ENCODE measurements at places on chromosomes 13 and 19.

GRCh38 chr13:46507981-46508380 is 45.0 kb upstream of the LRCH1 start:
- DNase-seq: no peak

- no peak for DNase-seq
Measured at GRCh38 chr13:28582225-28582891, 76.6 kb upstream of the POMP start.

- DNase-seq: peak; percentile 33
Measured at GRCh38 chr13:110714797-110715394, 1.4 kb downstream of the ING1 start.

DNA sequence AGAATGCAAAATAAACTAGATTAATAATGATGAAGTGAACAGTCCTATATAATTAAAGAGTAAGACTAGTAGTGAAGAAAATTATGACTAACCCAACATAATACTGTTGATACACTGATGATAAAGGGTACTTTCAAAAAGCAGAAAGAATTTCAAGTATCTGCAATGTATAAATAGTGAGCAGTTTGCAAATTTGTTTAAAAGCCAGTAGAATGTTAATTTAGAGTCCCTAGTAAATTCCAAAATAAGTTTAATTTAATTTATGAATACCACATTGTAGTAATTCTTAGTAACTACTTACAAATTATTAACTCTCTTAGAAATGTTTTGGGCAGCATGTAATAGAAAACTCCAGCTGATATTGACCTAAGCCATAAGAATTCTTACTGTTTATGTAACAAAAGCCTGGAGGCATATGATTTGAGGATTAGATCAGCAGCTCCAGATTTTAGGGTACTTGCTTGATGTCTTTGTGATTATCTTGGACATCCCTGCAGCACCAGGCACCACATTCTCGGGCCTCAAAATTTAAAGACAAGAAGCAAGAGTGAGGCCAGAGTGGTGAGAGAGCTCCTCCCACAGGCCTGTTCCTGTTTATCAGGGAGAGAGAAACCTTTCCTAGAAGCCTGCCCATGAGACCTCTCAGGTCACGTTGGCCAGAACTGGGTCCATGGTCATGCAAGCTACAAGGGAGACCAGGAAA is 67.6 kb upstream of the TDRD3 start:
- no peak for DNase-seq

DNA sequence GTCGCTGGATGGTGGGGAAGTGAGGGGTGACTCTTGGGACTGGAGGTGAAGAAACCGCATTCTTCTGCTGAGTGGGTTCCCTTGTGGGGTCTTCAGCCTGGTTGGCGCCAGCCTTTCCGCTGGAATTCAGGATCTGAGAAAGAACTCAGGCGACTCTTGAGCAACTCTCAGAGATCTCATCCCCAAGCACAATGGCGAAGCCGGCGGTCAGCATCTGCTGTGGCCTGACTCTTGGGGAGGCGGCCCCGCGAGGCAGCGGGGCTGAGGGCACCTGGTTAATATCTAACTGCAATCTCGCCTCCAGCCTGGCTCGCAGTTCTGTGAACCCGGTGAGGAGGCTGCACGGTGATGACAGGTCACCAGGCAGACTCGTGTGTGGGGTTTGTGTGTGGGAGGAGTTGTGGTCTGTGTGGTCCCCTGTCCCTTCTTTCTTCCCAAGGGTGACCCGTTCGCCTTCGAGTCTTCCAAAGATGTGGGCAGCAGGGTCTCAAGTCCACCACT is 883 bp downstream of the ZNF441 start:
- DNase-seq: peak; percentile 33

GRCh38 chr13:97569841-97570240 is 135.9 kb downstream of the RAP2A start:
- peak; percentile 12 for DNase-seq

GRCh38 chr19:46299004-46299509 is 2.2 kb downstream of the HIF3A start:
- peak; percentile 98 for DNase-seq

DNA sequence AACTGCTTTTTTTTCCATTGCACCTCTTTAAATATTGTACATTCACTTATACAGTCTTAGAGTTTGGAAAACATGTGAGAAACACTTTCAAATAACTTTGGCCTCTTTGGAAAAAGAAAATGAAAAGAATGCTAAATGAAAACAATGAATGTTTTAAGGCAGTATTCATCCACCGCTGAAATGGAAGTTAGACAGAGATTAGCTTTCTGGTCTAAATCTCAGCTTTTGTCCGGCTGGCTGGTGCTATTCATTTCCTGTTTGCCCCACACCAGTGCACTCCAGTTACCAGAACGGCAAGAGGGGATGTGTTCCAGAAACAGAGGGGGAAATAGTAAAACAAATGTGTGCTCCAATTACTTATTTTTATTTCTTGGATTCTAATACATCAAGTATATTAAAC is 1201.3 kb downstream of the EFNB2 start:
- peak; percentile 78 for DNase-seq

GRCh38 chr19:21148681-21149080 is 6.8 kb downstream of the ZNF431 start:
- DNase-seq: no peak

GRCh38 chr19:8355631-8356402 is 8.1 kb upstream of the ANGPTL4 start:
- peak; percentile 100 for DNase-seq

- DNase-seq: no peak
Measured at GRCh38 chr13:63307228-63307627, 1891.6 kb upstream of the PCDH20 start.

- no peak for DNase-seq
Measured at GRCh38 chr13:113540523-113540922, 44.0 kb upstream of the TFDP1 start.

- DNase-seq: no peak
Measured at GRCh38 chr13:102597029-102597961, 509 bp downstream of the TPP2 start.

DNA sequence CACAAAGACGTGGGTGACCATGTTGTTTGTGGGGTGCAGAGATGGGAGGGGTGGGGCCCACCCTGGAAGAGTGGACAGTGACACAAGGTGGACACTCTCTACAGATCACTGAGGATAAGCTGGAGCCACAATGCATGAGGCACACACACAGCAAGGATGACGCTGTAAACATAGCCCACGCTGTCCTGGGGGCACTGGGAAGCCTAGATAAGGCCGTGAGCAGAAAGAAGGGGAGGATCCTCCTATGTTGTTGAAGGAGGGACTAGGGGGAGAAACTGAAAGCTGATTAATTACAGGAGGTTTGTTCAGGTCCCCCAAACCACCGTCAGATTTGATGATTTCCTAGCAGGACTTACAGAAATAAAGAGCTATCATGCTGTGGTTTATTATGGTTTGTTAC is 5.6 kb downstream of the KLK2 start:
- no peak for DNase-seq

- DNase-seq: no peak
Measured at GRCh38 chr19:19347401-19348110, 26.9 kb downstream of the MAU2 start.

GRCh38 chr13:79121286-79121685 is 284.8 kb downstream of the RBM26 start:
- no peak for DNase-seq

DNA sequence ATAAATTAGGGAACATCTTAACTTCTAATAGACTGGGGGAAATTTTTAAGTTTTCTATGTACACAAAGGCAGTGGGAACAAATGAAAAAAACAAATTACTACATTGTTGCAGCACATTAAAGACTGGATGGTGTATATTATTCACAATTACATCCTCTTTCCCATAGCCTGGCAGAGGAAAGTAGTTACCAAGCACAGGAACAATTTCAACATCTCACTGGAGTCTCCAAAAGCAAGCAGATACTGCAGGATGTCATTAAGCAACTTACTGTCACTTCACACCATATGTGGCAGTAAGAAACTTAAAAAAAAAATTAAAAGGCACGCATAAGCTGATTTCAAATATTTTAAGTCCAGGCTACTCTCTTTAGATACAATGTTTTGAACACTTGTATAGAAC is 6.4 kb upstream of the EFNB2 start:
- DNase-seq: no peak

- no peak for DNase-seq
Measured at GRCh38 chr19:43790587-43790986, 9.8 kb upstream of the KCNN4 start.

- no peak for DNase-seq
Measured at GRCh38 chr19:16023146-16023915, 53.0 kb upstream of the TPM4 start.

- DNase-seq: no peak
Measured at GRCh38 chr19:18506101-18506930, 15.6 kb downstream of the ELL start.

DNA sequence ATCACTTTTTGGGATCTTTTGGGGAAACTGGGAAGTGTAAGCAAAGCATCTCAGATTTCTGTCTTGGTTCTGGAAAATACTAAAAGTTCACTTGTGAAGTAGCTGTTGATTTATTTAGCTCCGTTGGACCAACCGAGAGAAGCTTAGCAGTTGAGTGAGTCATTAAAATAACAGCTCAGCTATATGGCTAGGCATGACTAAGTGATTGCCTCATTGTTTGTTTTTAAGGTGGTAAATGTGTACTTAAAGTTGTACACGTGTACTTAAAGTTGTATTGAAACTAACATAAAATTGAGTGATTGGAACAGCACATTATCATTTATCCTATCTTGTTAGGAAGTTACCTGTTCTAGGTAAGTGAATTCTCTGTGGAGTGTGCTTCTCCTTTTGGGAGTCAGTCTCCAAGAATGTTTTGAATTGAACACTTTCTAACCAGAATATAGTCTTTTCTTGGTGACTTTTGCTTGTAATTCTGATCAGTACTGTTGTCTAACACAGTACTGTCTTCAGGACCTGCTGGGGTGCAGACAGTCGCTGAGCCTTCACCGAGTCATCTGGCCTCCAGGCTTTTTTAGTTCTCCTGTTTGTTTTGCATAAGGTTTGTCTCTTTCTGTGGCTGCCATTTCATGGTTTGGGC is 2.9 kb upstream of the DCUN1D2 start:
- DNase-seq: peak; percentile 93

- no peak for DNase-seq
Measured at GRCh38 chr13:85093808-85094207, 705.4 kb downstream of the SLITRK6 start.

DNA sequence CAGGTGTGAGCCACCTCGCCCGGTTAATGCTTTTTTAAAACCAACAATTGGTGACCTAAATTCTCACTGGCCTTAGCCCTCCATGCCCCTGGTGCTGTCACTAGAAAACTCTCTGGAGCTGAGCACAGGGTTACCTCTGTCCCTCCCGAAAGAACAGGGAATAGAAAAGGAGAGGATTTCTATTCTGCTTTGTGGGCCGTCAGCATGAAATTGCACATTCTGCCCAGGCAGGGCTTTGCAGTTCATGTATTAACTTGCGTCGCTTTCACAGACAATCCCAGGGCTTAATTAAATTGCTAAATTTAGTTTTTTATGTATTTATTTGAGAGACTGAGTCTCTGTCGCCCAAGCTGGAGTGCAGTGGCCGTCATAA is 583 bp upstream of the ZNF480 start:
- DNase-seq: no peak

DNA sequence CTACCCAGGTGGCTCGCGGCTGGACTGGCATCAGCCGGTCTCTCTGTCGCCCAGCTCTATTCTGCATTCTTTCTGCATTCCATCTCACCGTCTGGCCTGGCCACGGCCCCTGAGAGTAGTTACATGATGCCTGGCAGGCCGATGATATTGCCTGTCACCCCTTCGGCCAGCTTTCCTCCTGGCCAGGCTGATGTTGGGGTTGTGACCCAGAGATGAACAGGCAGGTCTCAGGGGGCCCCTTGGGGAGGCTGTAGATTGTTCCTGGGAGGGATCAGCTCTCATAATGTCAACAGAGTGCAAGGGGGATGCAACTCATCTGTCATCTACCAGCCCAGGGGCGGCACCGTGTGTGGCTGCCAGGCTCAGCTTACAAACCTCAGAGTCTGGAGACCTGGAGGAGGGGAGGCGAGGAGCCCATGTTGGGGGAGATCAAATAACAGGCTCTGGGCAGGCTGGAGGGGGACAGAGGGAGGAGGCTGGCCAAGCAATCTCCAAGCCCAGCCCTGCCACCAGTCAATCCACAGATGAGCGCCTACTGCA is 13.6 kb upstream of the FBXO17 start:
- DNase-seq: peak; percentile 34

GRCh38 chr19:27647423-27647822 is 1565.5 kb downstream of the UQCRFS1 start:
- DNase-seq: no peak

DNA sequence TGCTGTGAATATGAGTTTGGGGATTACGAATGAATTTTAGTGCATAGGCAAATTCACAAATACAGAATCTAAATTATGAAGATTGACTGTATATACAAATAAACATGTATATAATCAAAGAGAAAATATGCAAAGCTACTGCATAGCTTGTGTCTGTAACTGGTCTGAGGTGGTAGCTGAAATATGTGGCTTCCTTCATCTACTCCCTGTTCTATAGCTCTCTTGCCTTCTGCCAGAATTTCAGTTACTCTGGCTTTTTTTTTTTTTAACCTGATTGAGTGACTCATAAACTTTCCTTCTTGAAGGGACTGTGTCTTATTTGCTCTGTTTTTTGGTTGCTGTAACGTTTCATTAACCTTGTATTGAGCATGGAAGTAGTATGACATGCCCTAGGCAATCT is 26.6 kb downstream of the DNAJC3 start:
- DNase-seq: no peak

DNA sequence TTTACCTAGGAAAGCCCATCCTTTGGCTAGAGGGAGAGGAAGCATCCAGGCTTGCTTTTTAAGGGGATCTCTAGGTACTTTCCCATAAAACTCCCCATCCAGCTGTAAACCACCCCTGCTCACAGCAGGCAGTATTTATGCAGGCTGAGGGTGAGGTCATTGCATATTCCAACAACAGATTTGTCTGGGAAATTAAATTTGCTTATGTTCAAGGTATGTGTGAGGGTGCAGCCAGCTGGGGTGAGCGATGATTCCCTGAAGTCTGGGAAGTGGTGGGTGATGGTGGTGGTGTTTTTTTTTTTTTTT is 96.3 kb upstream of the C1QTNF9B start:
- DNase-seq: no peak

- DNase-seq: no peak
Measured at GRCh38 chr19:39811064-39811463, 22.9 kb downstream of the DYRK1B start.

GRCh38 chr13:65959305-65959704 is 1270.8 kb downstream of the PCDH9 start:
- no peak for DNase-seq

DNA sequence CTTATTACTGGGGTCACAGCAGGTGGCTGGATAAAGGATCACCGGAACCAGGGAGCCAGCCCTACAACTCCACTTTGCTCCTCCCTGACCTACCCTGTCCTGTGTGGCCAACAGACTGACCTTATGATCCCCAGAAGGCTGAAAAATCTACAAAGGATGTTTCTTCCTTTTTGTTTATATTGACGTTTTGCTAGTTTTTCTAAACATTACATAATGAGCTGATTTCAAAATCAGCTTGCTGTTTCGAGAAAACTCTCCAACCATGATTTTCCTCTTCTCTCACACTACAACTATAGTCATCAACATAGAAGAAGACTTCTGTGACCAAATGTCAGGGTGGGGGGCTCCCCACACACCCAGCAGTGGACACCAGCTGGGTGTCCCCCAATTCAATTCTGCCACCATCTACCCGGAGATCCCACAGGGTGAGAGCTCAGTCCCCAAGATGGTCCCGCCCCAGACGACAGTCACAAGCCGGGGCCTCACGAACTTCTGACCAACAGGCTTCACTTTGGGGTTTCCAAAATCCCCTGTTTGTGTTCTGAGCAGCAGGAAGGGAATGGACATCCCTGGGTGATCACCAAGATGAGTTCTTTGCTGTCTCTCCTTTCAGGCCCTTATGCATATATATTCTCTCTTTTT is 35.0 kb downstream of the ZNF536 start:
- no peak for DNase-seq
